ENCODE measurements at places on chromosomes 2 and 18.

DNA sequence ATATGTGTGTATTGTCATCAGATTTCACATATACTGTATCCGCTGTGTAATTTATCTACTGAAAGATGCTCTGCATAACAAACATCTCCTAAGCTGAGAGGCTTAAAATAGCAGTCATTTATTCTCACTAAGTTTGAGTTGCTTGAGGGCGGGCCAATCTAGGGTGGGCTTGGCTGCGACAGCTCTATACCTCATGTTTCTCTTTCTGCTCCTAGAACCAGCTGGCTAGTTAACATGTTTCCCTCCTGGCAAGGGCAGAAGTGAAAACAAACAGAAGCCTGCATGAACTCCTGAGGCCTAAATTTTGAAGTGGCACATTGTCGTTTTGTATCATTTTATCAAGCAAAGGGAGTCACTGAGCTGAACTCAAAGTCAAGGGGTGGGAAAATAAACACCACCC is 585.0 kb upstream of the VRK2 start:
- DNase-seq: no peak

GRCh38 chr2:11539317-11540147 is 5.7 kb downstream of the GREB1 start:
- DNase-seq: no peak

GRCh38 chr2:221420245-221420644 is 151.9 kb downstream of the EPHA4 start:
- no peak for DNase-seq

GRCh38 chr2:133418671-133419070 is 149.6 kb downstream of the NCKAP5 start:
- DNase-seq: no peak

DNA sequence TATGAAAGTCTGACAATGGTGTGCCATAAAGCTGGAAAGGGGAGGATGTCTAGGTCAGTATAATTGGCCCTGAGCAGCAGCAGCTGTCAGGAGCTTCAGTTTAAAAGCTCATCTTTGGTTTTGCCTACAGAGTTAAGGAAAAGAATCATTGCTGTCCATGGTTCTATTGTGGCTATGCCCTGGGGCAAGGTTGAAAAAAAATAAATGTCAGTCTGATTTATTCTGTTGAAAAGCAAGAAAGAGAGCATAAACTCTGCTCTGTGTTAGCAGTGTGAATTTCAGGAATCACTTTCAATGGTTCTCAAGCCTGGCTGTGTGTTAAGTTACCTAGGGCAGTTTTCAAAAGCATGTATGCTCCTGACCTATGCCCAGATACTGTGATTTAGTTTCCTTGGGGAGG is 446.7 kb downstream of the SETBP1 start:
- DNase-seq: no peak

DNA sequence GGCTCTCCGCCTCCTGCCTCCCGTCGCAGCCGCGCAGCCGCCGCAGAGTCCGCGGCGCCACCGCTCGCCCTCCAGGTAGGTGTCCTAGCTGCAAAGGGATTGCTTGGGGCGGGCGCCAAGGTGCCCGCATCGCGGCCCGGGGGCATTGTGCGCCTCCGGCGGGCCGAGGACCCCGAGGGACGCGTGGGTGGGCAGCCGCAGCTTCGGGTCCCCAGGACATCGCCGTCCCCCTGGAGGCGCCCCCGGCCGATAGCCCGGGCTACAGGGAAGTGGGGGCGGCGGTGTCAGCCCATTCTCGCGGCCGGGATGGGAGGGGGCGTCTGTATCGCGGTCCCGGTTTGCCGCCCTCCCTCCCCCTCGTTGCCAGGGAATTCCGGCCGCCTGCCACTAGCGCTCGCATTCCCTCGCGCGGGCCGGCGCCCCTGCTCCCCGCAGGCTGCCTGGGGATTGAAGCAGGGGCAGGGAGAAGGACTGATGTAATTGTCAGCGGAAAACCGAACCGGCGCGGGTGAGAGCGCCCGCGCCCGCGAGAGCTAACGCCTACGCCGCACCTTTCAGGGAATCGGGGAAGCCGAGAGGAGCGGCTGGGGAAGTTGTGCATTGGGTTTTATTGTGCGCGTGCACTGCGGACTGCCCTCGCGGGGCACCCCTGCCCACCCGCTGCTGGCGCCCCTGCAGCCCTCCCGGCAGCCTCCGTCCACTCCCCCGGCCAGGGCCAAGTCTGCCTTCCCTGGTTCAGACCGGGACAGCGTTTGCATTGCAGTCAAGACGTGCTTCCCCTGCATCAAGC is 483 bp downstream of the OSBPL6 start:
- DNase-seq: no peak

DNA sequence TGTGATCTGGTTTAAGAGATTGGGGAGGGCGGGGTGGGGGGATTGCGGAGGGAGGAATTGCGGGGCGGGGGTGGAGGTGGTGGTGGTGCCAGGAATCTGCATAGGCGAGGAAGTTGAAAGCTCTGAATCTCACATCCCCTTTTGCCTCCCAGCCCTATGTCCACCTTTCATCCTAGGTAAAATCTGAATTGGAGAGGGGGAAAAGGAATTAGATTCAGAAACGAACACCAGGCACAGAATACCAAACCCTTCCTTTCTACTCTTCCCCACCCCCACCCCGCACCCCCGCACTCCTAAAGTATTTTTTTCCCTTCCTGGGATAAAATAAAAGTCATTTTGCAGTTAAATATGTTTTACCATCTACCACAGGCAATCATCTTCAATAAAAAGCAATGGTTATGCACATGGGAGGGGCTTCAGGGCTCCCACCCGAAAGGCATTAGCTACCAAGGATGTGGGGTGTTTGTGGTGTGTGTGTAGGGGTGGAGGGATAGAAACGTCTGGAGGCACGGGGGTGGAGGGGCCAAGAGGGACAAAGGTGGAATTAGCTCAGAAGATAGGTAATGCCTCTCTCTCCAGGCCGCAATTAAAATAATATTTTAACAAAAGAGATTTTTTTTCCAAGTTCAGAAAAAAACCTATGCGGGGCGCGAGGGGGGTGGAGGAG is 1.8 kb downstream of the IGFBP5 start:
- DNase-seq: no peak
